GM23248 (cell line): ENCODE measurements at places on chromosomes 7 and 10.

GRCh38 chr10:62498271-62498670 lies 124.1 kb downstream of the ZNF365 start:
- no peak for DNase-seq

GRCh38 chr7:16484453-16485158 lies 19.1 kb upstream of the SOSTDC1 start:
- peak; percentile 42 for DNase-seq

- DNase-seq = no peak
Observed at GRCh38 chr10:121078036-121078435, 226.9 kb downstream of the WDR11 start.

GRCh38 chr10:69851306-69851705 lies 49.6 kb downstream of the COL13A1 start:
- DNase-seq = peak; percentile 59

GRCh38 chr10:113305871-113306270 lies 247.0 kb upstream of the HABP2 start:
- DNase-seq = peak; percentile 78

- peak; percentile 40 for DNase-seq
Observed at GRCh38 chr7:40579401-40579800, 444.6 kb downstream of the SUGCT start.

GRCh38 chr7:44258865-44259546 lies 58.2 kb downstream of the YKT6 start:
- no peak for DNase-seq

- DNase-seq = no peak
Observed at GRCh38 chr7:110827936-110828335, 263.0 kb upstream of the LRRN3 start.

- DNase-seq = no peak
Observed at GRCh38 chr7:132687981-132688383, 111.7 kb upstream of the PLXNA4 start.

DNA sequence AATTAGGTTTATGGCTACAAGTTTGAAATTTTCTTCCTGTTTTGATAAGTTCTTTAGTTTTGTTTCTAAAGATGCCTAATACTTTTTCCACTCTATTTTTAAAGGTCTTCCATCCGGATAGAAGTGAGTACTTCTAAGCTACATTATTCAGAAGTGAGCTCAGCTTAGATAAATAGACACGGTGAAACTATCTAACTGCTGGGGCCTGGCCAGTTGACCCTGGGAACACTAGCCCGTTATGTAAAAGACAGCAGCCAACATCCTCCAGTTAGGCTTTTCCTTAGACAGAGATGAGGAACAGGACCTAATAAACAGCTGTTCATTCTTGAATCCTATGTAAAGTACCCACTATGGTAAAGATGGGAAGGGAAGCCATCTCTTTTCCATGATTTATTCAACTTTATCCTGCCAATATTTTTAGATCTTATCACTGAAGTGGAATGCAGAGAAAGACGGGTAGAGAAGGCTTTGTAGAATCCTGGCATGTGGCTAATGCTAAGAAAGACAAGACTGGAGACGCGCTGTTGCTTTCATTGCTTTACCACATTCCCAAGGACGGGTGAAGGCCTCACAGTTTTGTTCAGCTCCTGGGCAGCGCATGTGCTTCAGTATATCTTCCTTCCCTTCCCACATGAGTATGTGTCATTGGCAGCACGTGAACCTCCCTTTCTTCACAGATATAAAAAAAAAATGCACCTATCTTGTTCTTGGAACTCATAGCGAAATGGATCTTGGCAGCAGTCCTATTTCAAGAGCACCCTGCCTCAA lies 340.0 kb upstream of the MEOX2 start:
- no peak for DNase-seq

GRCh38 chr7:111324228-111324627 lies 233.3 kb downstream of the LRRN3 start:
- DNase-seq = no peak

DNA sequence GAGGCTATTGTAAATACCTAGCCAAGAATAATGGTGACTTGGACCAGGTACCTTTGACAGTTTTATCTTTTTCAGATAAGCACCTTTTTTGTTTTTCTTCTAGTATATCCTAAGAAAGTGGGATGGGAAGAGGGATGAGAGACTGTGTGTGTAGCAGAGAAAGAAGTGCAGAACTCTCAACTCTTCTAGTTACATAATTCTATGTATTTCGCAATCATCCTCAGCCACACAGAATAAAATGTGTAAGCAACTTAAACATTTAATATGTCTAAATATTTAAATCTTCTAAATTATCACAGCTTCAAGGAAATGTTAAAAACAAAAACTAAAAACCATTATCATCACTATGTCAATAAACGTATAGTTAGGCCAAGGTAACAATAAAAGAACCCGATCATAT lies 42.6 kb upstream of the GSAP start:
- DNase-seq = peak; percentile 29

- no peak for DNase-seq
Observed at GRCh38 chr10:62684911-62685310, 119.6 kb upstream of the ADO start.

- no peak for DNase-seq
Observed at GRCh38 chr10:73935895-73936294, 25.0 kb downstream of the PLAU start.

- peak; percentile 54 for DNase-seq
Observed at GRCh38 chr7:99997545-99998137, 17.8 kb upstream of the ZKSCAN1 start.

- DNase-seq = no peak
Observed at GRCh38 chr10:132806561-132807003, 20.6 kb upstream of the NKX6-2 start.

DNA sequence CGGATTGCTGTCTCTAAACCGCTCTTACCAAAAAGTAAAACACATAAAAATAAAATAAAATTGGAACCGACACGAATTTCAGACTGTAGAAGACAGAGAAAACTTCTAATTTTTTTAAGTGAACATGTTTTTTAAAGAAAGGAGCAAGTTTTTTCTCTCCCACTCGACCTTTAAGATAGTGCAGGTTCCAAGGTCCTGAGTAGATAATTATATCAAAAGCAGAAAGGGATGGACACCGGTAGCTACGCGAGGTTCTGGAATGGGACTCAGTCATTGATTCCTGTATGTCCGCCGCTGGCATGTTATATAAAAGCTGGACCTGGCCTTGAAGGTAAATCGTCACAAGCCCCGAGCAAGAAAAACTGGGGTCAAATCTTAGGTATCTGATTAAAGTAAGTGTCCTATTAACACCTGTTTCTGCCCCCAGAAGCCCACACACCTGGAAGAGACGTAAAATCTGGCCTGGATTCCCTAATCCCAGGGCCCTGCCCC lies 462 bp upstream of the CISD1 start:
- no peak for DNase-seq

GRCh38 chr10:130956251-130956650 lies 355.3 kb downstream of the TCERG1L start:
- no peak for DNase-seq

DNA sequence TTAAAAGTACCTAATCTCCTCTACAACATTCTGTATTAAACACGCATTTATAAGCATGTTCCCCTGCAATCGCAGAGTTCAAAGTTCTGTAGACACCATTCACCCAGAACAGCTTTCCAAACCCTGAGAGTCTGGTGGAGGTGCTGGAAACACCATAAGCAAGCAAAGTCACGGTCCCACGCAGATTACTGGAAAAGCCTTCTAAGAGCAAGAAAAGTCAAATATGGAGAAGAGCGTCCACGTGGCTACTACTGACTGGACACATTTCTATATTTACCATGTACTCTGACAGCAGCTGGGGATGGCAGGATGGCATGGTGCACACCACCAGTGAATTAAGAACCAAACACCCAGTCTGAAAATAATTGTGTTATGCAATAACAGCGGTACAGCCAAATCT lies 97.7 kb downstream of the PARD3 start:
- no peak for DNase-seq

- DNase-seq = no peak
Observed at GRCh38 chr10:84087202-84087601, 52.1 kb upstream of the GHITM start.

DNA sequence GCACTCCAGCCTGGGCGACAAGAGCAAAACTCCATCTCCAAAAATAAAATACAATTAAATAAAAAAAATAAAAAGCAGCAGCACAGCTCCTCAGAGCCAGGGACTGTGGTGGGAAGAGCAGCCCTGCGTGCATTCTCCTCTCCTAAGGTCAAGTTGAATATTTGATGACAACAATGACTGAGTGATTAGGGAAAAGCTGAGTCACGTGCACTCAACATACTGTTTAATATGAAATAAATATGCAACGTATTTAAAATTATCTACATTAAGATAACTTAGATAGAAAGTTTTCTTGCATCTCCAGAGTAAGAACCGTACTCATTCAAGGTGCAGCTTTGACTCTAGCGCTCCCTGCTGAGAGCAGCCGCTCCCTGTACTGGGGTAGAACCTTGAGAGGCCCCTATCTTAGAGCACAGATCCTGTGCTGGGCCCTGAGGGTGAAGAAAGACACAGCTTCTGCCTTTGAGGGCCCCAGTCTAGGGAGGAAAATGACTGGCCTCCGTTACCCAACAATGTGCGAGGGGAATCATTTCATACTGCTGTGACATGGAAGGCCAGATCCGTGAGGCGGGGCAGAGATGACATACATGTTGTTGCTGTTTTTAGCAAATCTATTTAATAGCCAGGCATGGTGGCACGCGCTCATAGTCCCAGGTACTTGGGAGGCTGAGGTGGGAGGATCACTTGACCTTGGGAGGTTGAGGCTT lies 81.1 kb downstream of the SVIL start:
- no peak for DNase-seq

GRCh38 chr7:151415375-151416105 lies 5.7 kb upstream of the WDR86 start:
- peak; percentile 23 for DNase-seq
